ENCODE measurements at places on chromosomes 5 and 9. TPM values are rescaled to one million over a fixed set of nuclear protein-coding genes. Genes with fewer than 3 reads are reported as not detected.

ARHGEF28 gene
- total RNA-seq, result 8.1 TPM

DNAI1 gene
- 1.8 TPM for total RNA-seq

- peaks cover 30% of the 10 kb centered on the region for H3K4me1 ChIP-seq
- no peak overlapping the region for H3K4me3 ChIP-seq
- H3K27me3 ChIP-seq, result peaks cover 3% of the 10 kb centered on the region
- H3K36me3 ChIP-seq, result no peaks in the 10 kb centered on the region
- peak; percentile 33 for DNase-seq
Observed at GRCh38 chr5:72065751-72066255, 41.5 kb upstream of the MAP1B start.

GRCh38 chr5:14521748-14522147, 59.8 kb upstream of the OTULINL start:
- no peaks in the 10 kb centered on the region for H3K27me3 ChIP-seq
- DNase-seq, result no peak
- no peaks in the 10 kb centered on the region for H3K36me3 ChIP-seq
- no peaks in the 10 kb centered on the region for H3K4me1 ChIP-seq
- H3K4me3 ChIP-seq, result no peak overlapping the region
